ENCODE measurements at places on chromosomes 4 and X.
A peak's percentile ranks its signal among the peaks of the same experiment; 100 is the strongest.

GRCh38 chr4:1783015-1783414, 10.1 kb upstream of the FGFR3 start:
- no peak for DNase-seq

GRCh38 chr4:107376293-107376692, 340.2 kb upstream of the DKK2 start:
- no peak for DNase-seq

DNA sequence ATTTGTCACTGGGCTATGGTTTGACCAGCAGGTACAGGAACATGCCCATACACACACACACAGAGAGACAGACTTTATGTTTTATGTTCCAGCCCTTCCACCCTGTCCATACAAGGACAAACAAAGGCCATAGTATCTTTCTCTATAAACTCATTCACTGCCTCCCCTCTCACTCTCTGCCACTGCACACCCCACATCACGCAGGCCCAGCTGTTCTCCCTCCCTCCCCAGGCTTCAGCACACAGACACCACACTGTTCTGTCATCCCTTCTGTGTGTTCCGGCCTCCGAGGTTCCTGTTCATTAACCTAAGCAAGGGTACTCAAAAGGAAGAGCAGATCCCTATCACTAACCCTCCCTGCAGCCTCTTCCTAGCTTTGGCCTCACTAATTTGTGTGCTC, 17.8 kb downstream of the LAS1L start:
- no peak for DNase-seq

- DNase-seq: no peak
Measured at GRCh38 chrX:10117864-10118377, 38.9 kb upstream of the CLCN4 start.

- DNase-seq: no peak
Measured at GRCh38 chrX:106415276-106415895, 196.4 kb upstream of the RADX start.

GRCh38 chr4:114964026-114964425, 149.4 kb downstream of the NDST4 start:
- DNase-seq: no peak

DNA sequence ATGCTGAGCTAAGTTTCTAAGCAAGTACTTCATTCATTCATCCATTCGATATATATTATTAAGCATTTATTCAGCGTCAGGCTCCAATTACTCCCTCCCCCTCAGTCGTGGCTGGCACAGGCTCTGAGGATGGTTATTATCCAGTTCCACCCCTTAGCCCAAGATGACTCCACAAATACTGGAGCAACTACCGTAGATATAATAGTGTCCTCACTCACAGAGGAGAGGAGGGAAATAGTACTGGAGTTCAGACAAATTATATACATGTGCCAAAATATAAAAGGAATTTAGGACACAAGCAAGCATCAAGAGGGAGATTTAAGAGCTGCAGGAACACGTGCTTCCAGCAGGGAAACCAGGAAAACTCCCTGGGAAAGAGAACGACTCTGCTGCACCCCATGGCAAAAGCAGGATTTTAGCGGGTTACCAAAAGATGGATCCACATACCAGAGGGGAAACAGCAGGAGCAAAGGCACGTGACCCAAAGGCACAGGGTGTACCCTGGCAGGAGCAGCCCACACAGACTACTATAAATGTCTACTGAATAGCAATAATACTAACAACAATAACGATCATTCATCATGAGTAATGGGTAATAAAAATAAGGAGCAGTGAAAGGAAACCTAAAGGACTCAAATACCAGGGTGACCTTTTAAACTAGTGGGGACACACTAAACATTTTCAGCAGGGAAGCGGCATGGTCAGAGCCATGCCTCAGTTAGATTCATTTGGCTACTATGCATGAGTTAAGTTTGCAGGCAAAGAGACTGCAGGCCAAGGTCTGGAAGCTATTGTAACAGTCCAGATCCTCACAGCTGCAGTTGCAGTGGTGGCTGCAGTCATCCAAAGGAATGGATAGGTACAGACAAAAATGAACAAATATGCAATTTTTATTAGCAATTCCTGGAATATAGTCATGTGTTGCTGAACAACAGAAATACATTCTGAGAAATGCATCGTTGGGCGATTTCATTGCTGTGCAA, 153.7 kb downstream of the APBB2 start:
- DNase-seq: no peak

- no peak for DNase-seq
Measured at GRCh38 chrX:15499976-15500375, 631 bp upstream of the BMX start.

GRCh38 chr4:151760002-151760401, 805 bp downstream of the GATB start:
- DNase-seq: no peak

GRCh38 chrX:49041744-49042580, 1.2 kb downstream of the TFE3 start:
- DNase-seq: no peak

GRCh38 chr4:41619161-41619560, 81.2 kb downstream of the LIMCH1 start:
- no peak for DNase-seq

GRCh38 chr4:113732-114131, 10.6 kb upstream of the ZNF718 start:
- DNase-seq: no peak

GRCh38 chr4:145845118-145845517, 93.5 kb downstream of the ZNF827 start:
- no peak for DNase-seq

DNA sequence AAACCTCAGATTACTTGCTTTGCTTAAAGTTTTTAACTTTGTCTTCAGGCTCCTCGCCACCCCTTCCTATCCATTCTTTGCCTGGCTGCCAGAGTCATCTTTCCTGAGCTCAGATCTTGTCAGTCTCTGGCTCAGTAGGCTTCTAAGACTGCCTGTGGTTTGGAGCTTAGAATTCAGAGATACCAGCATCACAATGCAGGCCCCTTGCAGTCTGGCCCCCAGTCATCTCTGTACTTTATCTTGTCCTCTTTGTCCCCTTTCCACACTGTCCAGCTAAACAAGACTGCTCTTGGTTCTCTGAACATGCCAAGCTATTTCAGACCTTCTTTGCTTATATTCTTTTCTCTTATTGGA, 3.0 kb downstream of the KIAA0232 start:
- DNase-seq: no peak

- peak; percentile 17 for DNase-seq
Measured at GRCh38 chrX:155997436-155997835, at the start of gene IL9R. Gene IL9R (plus strand): TSS chrX:155997696. CDS start chrX:155997760, 64 bp downstream.

DNA sequence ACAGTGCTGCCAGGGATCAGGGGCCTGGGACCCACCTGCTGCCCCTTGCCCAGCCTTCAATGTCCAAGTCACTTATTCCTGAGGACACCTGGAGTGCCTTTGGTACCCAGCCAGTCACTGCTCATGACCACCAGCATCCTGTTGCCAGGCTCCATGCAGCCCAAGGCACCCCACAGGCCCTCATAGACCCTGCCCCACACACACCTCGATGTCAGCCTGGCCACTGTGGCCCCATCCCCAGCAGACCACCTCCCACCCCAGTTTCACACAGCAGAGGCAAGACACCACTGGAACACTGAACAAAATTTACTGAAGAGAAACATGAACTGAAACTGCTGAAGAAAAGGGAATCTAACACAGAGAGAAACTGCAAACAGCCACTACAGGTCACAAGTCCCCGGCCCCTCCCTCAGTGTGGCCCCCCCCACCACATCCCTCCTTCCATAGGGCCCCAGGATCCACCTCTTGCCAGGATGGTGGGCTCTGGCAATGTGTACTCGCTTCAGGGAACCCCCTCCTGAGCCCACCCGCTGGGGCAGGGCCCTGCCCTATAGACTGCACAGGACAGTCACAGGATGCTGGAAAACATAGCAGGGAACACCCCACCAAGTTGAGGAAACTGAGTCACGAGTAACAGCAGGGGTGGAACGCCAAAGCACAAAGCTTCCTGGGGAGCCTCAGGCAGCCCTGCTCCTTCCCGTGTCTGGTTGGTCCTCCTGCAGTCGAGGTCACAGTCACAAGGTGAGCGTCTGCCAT, 5.2 kb downstream of the PNMA5 start:
- DNase-seq: no peak

DNA sequence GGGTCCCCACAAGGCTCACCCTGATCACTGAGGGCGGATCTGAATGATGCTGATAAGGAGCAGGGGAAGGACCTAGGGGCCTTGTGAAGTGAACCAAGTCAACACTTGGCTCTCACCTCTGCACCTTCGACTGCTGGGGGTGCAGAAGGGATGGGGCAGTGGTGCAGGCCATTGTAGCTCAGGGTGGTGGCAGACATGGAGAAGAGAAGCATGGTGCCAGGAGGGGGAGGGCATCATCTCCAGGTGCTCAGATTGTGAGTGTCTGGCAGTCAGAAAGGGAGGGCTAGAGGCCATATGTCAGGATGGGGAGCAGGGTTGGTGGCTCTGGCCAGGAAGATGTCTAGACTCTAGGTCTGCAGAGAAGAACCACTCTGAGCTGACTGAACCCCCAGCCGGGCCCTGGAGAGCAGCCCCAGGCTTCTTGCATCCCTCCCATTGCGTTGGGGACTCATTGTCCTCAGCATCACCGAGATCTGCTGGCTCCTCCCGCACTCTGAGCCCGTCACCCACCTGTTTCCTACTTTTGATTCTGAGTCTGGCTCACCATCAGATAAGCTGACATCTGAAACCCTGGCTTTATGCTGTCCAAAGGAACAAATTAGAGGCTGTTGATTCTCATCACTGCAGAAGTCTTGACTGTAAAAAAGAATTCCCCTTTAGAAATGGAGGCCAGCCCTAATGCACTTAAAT, 3.8 kb downstream of the APLN start:
- DNase-seq: no peak

- DNase-seq: no peak
Measured at GRCh38 chr4:41268721-41269517, 12.2 kb downstream of the UCHL1 start.

DNA sequence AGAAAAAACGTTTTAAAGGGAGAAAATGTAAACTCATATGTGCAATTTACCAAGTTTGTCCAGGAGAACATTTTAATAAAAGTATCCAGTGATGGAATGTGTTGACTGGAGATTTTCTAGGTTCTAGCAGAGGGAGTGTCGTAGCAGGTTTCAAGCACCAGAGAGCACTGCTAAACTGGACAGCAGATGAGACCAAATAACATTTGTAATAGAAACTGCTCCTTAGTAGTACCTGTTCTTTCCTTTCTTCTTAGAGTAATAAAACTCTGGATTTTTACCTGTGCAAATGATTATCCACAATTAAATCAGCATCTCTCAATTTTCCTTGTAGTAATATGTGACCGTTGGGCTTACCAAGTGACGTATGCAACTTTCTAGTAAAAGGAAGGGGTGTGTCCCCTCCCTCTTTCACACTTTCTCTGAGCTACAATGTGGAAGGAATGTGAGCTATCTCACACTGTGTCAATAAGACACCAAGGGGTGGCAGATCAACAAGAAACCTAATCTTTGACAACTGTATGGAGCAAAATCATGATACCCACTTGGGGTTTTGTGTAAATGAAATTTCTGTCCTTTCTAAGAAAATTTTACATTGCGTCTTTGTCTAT, 9.5 kb downstream of the HPGDS start:
- no peak for DNase-seq

GRCh38 chr4:81465406-81466340, 6.0 kb downstream of the RASGEF1B start:
- DNase-seq: no peak

- no peak for DNase-seq
Measured at GRCh38 chr4:8906668-8906970, 35.0 kb upstream of the HMX1 start.

GRCh38 chr4:128951316-128951715, 141.8 kb downstream of the JADE1 start:
- no peak for DNase-seq

- DNase-seq: no peak
Measured at GRCh38 chr4:152281211-152281610, 254.7 kb downstream of the FBXW7 start.

DNA sequence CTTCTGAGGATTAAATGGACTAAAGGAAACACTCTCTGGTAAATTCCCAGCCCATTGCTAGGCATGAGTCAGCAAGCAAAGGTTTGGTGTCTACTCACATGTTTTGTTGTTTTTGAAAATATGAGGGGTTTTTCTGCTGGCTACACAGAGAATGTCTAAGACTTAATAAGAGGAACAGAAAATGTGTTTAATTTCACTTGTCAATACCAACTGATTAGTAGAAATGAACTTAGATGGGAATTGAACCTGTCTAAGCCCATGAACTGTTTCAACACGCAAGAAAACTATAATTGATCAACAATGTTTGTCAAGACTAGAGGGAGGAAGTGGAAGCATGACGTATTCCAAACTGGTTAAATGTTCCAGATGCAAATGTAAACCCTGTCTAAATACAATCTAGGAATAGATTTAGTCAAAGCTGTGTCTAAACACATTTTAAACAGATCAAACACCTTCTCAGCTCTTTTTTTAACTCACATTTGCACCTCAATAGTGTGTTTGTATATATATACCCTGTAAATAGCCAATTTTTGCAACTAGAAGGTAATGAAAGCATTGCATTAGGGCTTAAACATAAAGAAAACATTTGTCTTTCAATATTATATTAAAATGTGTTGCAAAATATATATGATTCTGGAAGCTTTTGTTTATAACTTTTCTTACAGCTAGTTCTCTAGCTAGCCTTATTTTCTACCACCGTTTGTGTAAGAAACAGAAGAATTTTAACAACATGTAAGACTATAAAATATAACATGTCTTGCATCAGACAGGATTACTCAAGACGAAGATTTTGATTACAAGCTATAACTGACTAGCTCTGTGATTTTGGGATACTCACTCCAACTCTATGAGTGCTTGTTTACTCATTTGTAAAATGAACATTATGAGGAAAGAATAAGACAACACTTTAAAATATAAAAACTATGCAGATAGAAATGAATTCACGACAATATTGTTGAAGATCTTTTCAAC, 607.8 kb downstream of the FSTL5 start:
- DNase-seq: no peak

DNA sequence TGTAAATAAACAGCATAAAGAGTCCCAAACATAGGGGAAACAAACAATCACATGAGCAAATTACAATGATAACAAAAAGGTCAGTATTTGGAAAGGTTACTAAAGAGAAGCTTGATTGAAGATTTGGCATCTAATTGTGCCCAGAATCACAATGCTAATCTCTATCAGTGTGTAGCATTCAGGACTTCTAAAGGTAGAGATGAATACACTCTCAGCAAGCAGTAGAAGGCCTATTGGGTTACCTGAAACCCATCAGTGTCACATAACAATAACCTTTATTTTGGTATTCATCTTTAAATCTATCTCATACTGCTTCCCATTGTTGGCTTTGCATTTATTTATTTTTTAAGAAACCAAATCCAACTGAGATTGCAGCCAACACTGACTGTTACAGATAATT, 319.5 kb downstream of the ACTRT1 start:
- DNase-seq: no peak

DNA sequence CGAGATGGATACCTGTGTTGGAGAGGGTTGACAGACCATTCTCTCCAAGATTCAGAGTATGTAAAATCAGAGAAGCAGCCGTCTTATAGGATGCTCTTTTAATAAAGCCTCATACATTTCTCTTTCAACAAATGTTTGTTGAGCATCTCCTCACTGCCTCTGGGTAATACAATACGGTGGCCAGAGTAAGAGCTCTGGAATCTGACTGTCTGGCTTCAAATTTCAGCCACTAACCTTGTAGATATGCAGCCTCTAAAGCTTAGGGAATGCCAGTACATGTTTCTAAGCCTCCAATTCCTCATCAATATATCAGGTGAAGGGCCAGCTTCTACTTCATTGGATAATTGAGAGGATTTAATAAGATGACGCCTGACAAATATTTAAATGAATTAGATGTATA, 61.3 kb downstream of the CLNK start:
- no peak for DNase-seq

GRCh38 chrX:139804482-139804881, 96.5 kb upstream of the MCF2 start:
- no peak for DNase-seq

Data from stimulated activated CD4-positive, alpha-beta T cell treated with anti-CD3 and anti-CD28 coated beads, TNF-alpha, amount 100 ng/mL, for 48 hours (primary cell).